Stimulated activated CD4-positive, alpha-beta T cell treated with anti-CD3 and anti-CD28 coated beads, Interleukin-15, amount 100 ng/mL, for 1 hour (primary cell): ENCODE measurements at places on chromosomes 1 and 21.

- DNase-seq, result no peak
Measured at GRCh38 chr1:232178191-232178590, 451.7 kb downstream of the SIPA1L2 start.

GRCh38 chr1:241276391-241276790 lies 80.6 kb downstream of the RGS7 start:
- no peak for DNase-seq

DNA sequence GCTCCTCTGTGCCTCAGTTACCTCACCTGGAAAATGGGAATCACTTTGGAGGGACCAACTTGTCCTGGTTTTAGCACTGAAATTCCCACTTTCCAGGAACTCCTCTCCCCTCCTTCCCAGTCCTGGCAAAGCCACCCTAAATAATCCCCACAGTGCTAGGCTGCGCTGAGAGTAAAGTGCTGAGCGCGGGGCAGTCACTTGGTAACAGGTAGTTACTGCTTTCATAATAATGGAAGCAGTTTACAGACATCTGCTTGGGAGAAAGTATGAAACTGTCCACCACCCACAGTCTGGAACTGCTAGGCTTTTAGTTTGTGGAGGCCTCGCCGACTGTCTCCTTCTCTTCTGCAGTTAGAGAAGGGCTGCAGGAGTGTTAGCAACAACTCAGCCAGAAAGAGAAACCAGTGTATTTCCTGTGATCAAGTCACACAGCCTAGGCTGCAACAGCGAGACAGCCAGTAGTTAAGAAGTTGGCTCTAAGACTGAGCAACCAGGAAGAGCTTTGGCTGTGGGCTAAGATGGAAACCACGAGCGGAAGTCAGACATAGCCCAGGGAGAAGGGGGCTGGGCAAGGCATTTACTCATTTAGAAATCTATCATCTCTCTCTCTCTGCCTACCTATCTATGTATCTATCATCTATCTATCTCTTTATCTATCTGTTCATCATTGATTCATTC lies 30.8 kb upstream of the ABCG1 start:
- DNase-seq, result peak; percentile 41

DNA sequence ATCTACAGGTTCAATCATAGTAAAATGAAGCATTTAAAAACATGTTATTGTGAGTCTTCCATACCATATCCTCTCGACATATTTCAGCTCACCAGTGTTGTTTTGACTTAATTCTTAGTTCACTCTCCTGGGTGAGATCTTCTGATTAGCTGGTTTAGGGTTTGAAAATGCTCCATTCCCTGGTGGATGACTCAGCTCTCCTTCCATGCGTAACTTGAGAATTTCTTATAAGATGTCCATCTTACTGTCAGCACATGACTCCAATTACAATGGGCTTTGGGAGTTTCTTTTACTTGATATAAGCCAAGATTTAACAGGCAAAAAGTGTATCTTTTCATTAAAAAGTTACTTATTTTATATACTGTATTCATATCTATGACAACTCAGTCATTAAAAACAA lies 476.5 kb downstream of the BRINP3 start:
- no peak for DNase-seq

- DNase-seq, result no peak
Measured at GRCh38 chr1:208525417-208525816, 281.2 kb upstream of the PLXNA2 start.

- no peak for DNase-seq
Measured at GRCh38 chr1:98417820-98418219, 243.7 kb upstream of the SNX7 start.

DNA sequence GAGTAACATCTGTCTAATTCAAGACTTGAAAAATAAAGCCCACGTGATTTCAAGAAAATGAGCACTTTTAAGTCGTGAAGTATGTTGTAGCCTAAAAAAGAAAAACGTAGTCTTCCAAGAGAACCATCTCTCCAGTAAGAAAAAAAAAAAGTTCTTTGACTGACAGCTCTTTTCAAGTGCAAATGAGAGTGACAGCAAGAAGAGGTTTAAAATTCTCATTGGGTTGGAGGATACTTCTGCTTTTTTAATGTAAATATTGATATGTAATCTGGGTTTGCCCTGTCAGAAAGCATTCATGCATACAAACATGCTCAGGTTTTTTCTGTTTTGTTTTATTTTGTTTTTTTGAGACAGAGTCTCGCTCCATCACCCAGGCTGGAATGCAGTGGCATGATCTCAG lies 32.3 kb upstream of the PRDM2 start:
- no peak for DNase-seq

DNA sequence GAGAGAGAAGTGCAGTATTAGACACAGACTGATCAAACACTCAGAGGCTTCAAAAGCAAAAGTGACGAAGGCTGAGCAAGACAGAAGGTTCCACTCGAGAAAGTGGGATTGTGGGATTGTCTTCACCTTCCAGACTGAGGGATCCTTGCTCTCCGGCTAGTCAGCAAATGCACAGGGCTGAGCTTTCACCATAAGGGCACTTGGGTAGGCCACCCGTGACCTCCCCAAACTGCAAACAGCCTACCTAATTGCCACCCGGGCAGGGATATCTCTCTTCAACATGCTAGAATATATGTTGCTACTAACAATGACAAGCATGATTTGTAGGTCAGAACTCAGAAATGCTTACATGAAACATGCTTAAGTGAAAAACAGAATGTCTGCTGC lies 35.3 kb upstream of the RIPK4 start:
- no peak for DNase-seq

DNA sequence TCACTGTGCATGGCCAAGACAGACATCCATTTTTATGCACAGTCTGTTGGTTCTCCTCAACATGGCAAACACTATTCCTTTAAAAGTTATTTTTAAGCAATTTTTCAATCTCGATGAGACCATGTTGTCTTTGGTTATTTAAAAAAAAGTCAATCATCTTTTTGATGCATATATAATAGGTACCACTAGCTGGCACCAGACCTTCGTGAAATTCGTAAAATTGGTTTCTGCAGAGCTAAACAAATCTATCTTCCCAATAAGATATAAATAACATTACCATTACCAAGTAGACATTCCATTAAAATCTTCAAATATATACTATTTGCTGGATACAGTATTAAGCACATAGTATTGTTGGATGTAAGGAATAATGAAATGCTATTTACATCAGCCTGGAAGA lies 220.0 kb upstream of the GREM2 start:
- no peak for DNase-seq

DNA sequence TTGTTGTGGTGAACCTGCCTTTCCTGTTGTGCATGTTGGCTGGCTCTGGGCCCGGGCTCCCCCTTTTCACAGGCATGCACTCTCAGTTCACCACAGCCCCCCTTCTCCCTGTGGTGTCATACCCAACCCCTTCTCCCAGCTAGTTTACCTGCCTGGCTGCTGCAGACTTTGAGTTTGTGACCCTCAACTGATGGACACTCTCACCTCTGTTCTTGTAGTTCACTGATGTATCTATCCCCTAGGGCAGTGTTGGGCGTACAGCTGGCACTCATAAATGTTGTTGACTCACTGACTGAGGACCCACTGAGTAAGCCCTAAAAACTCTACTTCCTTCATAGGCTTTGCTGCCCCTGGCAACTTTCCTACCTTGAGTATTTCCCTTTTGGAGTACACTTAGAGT lies 54.9 kb downstream of the WDR64 start:
- no peak for DNase-seq

- DNase-seq, result peak; percentile 43
Measured at GRCh38 chr1:44594871-44595735, 79.2 kb downstream of the TMEM53 start.

DNA sequence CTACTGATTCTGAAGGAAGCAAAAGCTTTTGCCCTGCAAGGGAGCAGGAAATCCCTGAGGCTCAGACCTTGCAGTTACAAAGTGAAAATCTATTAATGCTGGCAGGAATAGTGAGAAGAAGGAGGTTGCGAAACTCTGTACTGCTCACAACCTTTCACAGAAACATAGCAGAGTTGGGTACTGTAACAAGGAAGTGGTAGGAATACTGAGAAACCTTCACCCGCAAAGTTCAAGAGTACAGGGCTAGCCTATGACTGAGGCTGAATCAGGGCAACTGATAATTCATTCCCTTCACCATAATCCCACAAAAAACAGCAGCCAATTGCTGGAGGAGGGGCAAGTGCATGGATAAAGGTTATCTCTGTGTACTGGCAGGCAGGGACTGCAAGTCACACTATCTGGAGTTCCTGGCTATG lies 23.9 kb upstream of the KCTD3 start:
- DNase-seq, result no peak

- no peak for DNase-seq
Measured at GRCh38 chr1:176795929-176796328, 333.0 kb downstream of the PAPPA2 start.

GRCh38 chr1:228100822-228101613 lies 2.1 kb downstream of the C1orf35 start:
- no peak for DNase-seq

DNA sequence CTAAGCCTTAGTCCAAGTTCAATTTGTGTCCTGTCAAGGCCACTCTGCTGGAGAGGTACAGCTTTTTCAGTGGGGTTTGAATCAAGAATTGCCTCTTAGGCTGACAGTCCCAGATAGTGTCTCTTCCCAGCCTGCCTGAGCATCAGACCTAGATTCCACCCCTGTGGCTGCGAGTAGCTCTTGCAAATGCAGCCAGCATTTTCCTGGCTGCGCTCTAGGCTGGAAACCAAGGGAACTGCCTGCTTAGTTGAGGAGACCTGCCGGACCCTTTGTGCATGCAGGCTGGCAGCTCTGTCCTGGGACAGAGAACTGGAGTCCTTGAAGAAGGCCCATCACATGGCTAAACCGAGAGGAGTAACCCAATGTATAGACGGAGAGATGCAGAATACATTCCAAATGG lies 293.7 kb downstream of the PCP4 start:
- no peak for DNase-seq

- no peak for DNase-seq
Measured at GRCh38 chr1:201504799-201505502, 2.0 kb downstream of the CSRP1 start.

GRCh38 chr21:27277110-27277509 lies 310.2 kb upstream of the ADAMTS5 start:
- DNase-seq, result no peak

- DNase-seq, result no peak
Measured at GRCh38 chr1:56032096-56032676, 547.2 kb downstream of the PLPP3 start.

- DNase-seq, result no peak
Measured at GRCh38 chr1:115670476-115671175, 28.9 kb downstream of the VANGL1 start.

DNA sequence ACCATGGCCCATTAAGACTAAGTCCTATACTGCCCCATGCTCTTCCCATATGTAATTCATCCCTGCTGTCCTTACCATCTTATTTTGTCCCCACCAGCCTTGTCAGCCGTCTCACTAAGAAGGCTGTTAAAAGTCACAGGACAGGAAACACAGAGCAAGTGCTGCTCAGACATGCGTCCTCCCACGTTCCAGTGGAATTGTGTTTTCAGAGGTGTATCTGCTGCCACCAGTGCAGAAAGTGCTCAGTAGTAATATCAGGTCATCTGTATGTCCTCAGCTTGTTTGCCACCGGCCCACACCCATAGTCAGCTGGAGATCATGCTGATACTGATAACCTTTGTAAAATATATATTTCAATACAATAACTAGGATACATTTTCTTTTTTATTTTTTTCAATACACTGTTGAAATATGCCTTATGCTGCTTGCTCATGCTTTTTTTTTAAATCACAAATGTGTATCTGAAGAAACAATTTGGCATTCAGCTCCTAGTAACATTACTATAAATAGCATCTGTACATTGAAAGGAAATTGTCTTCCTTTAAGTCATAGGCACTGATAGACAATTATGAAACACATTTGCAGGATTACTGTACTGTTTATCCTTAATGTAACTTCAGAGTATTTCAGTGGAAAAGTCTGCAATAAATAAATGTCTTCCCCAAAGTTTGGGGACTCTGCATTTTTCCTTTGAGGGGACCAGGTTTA lies 156.9 kb downstream of the EDEM3 start:
- DNase-seq, result no peak

GRCh38 chr1:212664409-212665199 lies 35.0 kb downstream of the BATF3 start:
- DNase-seq, result no peak

DNA sequence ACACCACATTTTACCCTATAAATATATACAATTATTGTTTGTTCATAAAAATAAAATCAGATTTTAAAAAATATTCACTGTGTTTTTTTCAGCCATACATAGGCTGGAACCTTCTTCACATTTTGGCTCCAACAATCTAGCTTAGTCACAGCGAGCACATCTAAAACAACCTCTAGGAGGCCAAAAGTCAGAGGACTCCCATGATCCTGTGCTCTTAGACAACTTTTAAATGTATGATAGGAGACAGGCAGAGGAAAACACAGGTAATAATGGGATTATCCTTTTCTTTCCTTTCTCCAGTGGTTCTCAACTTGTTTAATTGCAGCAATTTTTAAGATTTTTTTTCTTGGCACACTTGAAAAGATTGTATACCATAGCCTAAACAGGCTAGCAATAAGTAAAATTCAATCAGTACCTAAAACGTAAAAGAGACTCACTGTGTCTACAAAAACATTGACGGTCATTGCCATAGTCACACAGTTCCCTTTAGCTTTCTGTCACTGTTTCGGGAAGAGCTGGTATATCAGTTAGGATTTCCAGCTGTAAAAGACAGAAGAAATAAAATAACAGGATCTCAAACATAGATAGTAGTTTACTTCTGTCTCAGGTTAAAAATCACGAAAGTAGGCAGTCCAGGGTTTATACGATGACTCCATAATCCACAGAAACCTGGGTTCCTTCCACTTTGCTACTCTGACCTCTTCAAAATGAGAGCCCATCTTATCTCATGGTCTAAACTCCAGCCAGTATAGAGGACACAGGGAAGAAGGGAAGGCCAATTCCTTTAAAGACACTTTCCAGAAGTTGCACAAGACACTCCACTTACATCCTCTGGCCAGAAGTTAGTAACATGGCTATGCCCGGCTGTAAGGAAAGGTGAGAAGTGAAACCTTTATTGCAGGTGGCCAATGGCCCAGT lies 39.2 kb upstream of the CR1L start:
- DNase-seq, result no peak

DNA sequence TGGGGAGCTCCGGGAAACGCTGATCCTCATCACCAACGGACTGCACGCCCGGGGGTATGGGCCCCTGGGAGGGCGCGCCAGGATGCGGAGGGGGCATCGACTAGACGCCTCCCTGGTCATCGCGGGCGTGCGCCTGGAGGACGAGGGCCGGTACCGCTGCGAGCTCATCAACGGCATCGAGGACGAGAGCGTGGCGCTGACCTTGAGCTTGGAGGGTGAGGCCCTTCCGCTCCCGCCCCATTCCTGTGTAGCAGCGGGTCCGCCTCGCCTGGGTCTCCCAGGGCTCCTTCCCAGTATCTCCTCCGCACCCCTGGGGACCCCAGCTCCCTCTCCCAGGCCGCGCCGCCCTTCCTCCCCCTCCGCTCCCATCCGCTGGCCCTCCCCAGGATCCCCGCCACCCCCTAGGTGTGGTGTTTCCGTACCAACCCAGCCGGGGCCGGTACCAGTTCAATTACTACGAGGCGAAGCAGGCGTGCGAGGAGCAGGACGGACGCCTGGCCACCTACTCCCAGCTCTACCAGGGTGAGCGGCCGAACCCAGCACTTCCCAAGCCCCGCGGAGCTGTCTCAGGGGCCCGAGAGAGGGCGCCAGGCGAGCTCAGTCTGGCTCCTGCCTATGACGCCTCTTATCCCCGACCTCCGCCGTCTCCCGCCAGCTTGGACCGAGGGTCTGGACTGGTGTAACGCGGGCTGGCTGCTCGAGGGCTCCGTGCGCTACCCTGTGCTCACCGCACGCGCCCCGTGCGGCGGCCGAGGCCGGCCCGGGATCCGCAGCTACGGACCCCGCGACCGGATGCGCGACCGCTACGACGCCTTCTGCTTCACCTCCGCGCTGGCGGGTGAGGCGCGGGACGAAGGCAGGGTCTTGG lies 5.0 kb downstream of the HAPLN2 start:
- DNase-seq, result peak; percentile 26
